Naive thymus-derived CD4-positive, alpha-beta T cell (primary cell): ENCODE measurements at places on chromosomes 2 and 18. TPM values are rescaled to one million over a fixed set of nuclear protein-coding genes. Genes with fewer than 3 reads are reported as not detected.

DNA sequence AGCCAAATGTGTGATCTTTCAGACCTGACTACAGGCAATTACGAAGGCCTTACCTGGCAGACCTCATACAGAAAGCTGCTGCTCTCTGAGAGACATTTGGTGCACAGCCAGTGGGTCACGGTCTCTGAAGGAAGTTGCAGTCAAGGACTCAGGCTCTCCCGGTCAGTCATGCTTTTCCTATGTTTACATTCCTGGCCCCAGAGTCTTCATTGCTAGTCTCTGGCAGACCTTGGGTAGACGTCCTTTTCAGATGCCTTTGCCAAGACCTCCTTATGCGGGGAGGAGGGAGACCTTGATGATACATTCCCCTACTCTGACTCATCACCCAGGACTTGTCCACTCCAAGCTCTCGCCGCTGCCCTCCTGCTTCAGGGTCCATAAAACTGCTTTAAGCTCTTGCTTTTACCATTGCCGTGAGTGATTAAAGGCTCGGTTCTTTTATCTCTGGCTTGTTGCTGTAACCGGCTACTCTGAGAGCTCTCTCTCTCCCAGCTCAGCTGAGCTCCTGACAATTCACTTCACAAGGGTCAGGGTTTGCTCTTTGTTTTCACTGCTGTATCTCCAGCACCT, 62.0 kb upstream of the SLC35F5 start:
- DNase-seq, result no peak
- no peak overlapping the region for H3K4me3 ChIP-seq
- no peaks in the 10 kb centered on the region for H3K27me3 ChIP-seq
- H3K36me3 ChIP-seq, result no peaks in the 10 kb centered on the region
- no peak overlapping the region for H3K27ac ChIP-seq
- H3K4me1 ChIP-seq, result no peaks in the 10 kb centered on the region

The CROCC2 gene
- not detected for total RNA-seq

The RPS27A gene
- 2,409 TPM for total RNA-seq

DNA sequence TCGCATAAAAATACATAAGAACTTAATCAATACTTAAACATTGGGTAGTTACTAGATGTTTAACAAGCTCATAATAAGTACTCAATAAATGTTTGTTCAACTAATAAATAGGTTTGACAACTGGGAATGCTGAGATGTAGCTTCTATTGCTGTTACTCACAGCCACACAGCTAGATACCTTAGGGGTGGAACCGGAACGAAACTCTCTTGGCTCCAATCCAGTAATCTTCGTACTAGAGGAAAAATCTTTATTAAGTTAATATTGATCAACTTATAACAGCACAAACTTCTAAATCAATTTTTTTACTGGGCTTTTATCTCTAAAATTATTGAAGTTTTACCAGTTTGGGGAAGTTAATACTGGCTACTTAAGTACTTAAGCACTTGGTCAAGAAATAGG, 247.8 kb downstream of the PAX3 start:
- no peak for DNase-seq
- no peak overlapping the region for H3K27ac ChIP-seq
- H3K36me3 ChIP-seq, result no peaks in the 10 kb centered on the region
- H3K4me3 ChIP-seq, result no peak overlapping the region
- H3K4me1 ChIP-seq, result no peaks in the 10 kb centered on the region

GRCh38 chr2:241820625-241821384, 11.8 kb downstream of the NEU4 start:
- H3K27me3 ChIP-seq, result no peaks in the 10 kb centered on the region
- no peaks in the 10 kb centered on the region for H3K36me3 ChIP-seq
- no peak for DNase-seq
- H3K4me3 ChIP-seq, result no peak overlapping the region
- H3K4me1 ChIP-seq, result peaks cover 4% of the 10 kb centered on the region

DNA sequence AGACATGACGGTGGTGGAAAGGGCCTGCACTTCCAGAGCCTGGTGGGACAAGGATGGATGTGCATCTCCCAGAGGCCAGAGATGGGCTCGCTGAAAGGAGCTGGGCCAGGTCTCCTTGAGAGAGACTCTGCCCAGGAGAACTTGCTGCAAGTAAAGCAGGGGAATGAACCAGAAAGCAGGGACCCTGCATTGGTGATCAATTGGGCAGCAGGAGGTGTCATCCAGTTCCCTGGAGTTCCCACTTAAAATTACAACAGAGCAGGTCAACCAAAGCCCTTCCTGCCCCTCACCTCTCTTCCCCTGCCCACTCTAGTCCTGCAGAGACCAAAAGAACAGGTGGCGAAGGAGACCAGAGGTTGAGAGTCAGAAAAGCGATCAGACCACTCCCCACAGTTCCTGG, 69.7 kb upstream of the CAB39 start:
- no peaks in the 10 kb centered on the region for H3K27me3 ChIP-seq
- H3K4me1 ChIP-seq, result peaks cover 20% of the 10 kb centered on the region
- H3K27ac ChIP-seq, result peak overlapping the region; percentile 68
- H3K36me3 ChIP-seq, result no peaks in the 10 kb centered on the region
- no peak for DNase-seq
